ENCODE measurements at places on chromosomes 2 and 18.

DNA sequence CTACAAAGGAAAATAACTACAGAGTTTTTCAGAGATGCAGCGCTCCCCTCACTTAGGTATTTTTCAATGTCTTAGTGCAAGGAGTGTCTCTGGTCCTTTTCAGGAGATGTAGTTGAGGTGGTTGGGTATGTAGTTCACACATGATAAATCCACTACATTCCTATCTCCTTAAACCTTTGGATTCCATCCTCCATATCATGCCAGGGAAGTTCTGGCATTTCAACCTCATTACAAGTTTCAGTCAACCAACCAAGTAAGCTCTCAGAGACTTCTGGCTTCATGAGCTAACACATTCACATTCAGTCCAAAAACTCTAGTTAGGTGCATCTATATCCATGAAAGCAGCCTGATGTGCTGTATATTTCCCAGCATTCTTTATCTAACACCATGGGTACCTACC lies 47.3 kb downstream of the MAP3K20 start:
- no peak for DNase-seq

DNA sequence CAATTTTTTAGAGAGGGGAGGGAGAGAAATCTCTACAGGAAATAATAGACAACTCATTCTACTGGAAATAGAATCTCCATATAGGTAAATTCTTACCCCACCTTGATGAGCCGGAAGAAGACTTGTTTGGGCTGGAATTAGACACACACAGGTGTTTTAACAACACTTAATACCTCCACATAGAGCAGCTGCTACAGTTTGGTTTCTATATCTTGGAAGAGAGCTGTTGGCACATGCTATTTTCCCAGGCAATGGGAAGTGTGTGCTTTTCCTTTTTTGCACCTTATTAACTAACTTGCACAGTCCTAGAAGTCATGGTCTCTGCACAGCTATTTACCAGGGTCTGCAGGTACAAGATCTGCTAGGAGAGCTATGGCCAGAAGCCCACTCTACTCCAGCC lies 73.7 kb downstream of the SATB2 start:
- DNase-seq: no peak

DNA sequence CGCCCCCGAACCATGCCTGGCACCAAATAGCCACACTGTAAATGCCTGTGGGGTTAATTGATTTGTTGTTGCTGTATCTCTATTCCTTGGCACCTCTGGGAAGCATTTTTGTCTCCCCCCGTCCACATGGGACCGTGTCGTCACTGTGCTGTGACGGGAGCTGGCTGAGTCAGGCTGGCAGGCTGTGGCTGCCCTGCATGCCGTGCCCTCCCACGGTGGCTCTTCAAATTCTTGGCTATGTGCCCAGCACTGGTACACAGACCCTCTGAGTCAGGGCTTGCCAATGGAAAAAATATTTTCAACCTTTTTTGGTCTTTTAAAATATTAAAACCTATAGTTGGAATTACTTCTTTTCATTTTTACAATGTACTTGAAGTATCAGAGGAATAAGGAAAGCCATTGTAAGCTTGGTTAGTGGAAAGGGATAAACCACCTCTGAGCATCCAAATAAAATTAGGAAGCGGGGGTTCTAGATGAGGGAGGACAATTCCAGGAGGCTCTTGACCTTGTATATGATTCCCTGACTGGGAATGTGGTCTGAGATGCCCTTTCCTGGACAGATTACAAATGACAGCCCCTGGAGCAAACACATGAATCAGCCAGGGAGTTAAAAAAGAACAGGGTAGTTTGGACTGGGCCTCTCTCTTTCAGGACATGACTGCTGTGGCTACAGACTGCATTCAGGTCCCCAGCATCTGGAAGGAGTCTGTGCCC lies 59.4 kb downstream of the DGKD start:
- peak; percentile 78 for DNase-seq

DNA sequence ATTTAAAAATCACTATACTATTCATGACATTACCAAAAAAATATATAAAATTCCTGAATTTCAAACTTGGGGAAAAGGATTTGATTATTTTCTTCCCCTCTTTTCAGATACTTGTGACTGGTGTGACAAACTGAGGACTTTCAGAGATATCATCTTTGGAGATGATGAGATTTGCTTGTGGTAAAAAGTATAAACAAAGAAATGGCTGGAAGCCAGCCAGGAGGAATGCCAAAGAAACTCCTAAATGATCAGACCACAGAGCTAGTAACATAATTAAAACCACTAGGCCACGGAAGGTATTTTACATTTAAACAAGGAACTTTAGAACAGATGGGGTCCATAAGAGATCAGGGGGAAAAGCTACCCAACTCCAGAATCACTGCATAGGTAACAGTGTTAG lies 58.7 kb downstream of the PIGN start:
- no peak for DNase-seq

Measured in NCI-H2081 (cell line).